ENCODE measurements at places on chromosomes 16 and 17. TPM values are rescaled to one million over a fixed set of nuclear protein-coding genes. Genes with fewer than 3 reads are reported as not detected.

The MPRIP gene
- 212 TPM for total RNA-seq

The CHST4 gene
- not detected for total RNA-seq

The CNGB1 gene
- total RNA-seq, result not detected

The PLA2G10 gene
- total RNA-seq, result not detected

The WFDC1 gene
- total RNA-seq, result not detected

Measured in T-helper 1 cell treated with Interleukin-12 subunit alpha and Interleukin-12 subunit beta and Interleukin-4 antibody, amounts not matched to agents 30 ng/mL and 1 ng/mL, for 36 hours (primary cell).